HS-27A (cell line): ENCODE measurements at places on chromosomes 7 and 10.

GRCh38 chr7:106417273-106417902 lies 132.6 kb upstream of the NAMPT start:
- no peak for DNase-seq

GRCh38 chr10:43094085-43094484 lies 17.2 kb downstream of the RET start:
- DNase-seq = no peak

DNA sequence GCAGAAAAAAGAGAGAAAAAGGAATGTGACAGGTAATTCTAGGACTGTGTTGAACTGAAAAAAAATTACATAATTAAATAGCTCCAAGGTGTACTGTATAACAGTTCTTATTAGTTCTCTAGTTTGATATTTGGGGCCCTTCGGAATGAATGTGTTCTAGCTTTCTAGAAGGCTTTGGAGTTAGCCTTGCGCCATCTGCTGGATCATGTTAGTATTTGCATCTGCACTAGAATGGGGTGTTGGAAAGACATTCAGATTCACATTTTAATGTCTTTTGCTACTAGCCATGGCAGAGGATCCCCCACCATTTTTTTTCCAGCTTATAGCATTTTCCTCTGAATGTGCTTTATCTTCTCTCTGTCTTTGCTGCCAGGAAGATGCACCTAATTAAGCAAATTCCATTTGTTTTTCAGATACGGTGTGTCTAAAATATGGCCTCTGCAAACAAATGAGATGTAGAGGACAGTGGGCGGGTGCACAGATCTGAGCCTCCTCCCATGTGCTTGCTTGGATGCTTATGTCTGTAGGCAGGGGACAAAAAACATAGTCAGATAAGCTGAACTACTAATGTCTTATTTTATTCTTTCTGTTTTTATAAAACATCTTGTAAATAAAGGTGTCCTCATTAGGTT lies 238.5 kb downstream of the PHF14 start:
- DNase-seq = peak; percentile 26

DNA sequence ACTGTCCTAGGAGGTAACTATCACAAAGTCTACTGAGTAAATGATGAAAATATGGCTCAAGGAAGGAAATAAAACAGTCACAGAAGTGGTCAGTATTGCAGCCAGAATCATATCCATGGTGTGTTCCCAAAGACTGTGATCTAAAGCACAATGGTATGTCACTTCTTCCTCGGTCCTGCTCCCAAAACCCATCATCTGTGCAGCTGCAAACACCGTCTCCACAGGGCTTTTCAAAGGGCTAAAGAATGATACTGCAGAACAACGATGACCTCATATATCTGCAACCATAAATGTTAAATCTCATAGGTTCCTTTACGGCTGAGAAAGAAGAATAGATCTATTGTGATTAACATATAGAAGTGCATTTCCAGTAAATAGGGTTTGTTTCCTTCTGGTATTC lies 465.0 kb downstream of the GRID1 start:
- no peak for DNase-seq

GRCh38 chr7:64888901-64889685 lies 14.0 kb upstream of the ZNF273 start:
- DNase-seq = no peak

DNA sequence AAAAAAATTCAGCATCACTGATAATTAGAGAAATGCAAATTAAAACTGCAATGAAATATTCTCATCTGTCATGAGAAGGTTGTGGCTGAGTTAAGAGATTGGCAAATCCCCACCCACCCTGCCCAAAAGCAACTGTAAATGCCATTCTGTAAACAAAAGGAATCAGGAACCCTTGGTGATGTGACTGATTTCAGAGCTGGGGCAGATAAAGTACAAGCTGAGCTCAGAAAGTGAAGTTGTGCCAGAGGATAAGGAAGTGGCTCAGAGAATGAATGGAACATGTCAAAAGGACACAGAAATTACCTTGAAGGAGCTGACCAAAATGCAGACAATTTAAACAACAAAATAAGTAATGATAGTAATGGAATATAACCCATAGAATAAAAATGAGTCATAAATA lies 32.7 kb upstream of the ARMS2 start:
- no peak for DNase-seq

- DNase-seq = no peak
These were observed 327.6 kb upstream of the ZNF32 start for GRCh38 chr10:43976292-43976691.

GRCh38 chr10:120741396-120741795 lies 109.8 kb upstream of the WDR11 start:
- DNase-seq = no peak
